NCI-H524 (cell line): ENCODE measurements at places on chromosomes 4 and X.

DNA sequence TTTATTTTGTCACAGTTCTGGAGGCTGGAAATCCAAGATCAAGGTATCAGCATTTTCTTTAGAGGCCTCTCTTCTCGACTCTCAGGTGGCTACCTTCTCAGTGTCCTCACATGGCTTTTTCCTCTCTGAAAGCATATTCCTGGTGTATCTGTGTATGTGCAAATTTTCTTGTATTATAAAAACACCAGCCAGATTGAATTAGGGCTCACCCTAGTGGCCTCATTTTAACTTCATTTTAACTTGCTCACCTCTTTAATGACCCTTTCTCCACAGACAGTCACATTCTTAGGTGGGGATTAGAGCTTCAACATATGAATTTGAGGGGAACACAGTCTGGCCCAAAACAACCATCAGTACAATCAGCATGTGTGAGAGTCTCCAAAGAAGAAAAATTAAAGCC is 542.4 kb upstream of the FAM241A start:
- DNase-seq = no peak

DNA sequence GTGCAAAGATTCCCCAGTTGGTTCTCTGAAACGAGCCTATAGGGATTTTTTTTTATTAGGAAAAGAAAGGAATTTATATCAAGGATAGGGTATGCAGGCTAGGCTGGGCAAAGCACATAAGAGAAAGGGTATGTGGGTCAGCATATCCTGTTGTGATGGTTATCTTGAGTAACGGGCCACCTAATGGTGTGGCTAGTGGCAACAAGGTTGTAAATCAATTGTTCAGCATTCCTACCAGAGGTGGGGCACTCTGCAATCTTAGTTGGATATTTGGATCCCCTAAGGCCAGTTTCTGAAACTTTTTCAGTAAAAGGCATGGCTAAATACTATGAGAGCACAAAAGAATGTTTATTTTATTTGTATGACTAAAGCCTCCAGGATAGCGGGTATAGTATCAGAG is 42.7 kb downstream of the DCAF12L1 start:
- no peak for DNase-seq

DNA sequence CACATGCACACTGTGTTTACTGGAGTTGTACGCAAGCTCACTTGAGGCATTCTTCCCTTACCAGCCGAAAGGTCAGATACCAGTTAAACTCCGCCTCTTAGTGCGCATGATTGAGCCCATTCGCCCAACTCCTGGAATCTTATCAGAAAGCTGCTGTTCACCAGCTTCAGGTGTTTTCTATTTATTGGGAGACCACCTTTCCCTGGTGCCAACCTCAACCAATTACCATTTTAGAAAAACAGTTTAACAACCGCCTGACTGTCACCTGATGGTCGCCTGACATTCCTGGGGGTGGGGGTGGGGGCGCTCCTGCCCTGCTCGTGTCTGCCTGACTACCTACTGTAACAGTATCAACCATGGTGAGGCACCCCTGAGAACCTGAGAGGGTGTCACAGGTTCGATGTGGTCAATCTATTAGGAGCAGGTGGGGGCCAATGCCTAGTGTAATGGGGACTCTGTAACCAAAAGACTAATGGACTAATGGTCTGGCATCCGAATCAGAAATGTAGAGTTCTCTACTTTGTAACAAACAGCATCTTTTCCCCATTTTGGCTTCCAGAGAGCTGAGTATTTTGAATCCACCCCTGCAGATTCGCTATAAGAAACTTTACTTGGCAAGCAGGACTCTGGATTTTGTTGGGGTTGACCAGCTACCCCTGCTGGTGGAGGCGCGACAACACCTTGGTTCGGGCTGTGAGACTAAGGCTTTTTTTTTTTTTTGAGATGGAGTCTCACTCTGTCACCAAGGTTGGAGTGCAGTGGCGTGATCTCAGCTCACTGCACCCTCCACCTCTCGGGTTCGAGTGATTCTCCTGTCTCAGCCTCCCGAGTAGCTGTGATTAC is 58.2 kb upstream of the ZNF157 start:
- peak; percentile 54 for DNase-seq

DNA sequence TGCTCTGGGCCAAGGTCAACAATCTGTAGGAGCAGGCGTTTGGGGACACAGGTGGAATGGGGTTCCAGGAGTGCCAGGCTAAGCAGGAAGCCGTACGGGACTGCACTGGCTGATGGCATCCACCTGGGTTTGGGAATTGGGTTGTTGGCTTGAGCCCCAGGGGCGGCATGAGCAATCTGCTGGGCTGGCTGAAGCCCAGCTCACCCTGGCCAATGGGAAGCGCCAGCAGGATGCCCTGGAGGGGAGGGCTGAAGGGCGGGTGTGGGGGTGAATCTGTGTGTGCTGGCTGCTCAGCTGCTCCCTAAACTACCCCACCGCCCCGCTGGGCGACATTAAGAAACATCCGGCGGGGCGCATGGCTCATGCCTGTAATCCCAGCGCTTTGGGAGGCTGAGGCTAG is 8.9 kb upstream of the RGS12 start:
- peak; percentile 37 for DNase-seq

GRCh38 chr4:170423137-170423536 is 333.4 kb upstream of the AADAT start:
- no peak for DNase-seq

DNA sequence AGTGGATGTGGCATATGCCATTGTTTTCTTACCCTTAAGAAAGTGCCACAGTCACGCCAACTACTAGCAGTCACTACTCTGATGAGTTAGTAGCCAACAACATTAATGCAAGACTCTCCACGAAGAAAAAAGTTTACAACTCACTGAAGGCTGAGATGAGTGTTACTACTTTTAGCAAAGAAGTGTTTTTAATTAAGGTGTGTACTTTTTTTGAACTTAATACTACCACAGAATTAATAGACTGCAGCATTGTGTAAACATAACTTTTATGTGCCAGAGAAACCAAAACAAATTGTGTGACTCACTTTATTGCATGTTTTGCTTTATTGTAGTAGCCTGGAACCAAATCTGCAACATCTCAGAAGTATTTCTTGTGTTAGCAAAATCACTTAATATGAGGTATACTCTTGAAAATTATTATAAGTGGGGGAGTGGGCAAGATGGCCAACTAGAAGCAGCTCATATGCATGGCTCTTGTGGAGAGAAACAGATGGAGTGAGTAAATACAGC is 2.2 kb upstream of the UGT2B4 start:
- DNase-seq = no peak

DNA sequence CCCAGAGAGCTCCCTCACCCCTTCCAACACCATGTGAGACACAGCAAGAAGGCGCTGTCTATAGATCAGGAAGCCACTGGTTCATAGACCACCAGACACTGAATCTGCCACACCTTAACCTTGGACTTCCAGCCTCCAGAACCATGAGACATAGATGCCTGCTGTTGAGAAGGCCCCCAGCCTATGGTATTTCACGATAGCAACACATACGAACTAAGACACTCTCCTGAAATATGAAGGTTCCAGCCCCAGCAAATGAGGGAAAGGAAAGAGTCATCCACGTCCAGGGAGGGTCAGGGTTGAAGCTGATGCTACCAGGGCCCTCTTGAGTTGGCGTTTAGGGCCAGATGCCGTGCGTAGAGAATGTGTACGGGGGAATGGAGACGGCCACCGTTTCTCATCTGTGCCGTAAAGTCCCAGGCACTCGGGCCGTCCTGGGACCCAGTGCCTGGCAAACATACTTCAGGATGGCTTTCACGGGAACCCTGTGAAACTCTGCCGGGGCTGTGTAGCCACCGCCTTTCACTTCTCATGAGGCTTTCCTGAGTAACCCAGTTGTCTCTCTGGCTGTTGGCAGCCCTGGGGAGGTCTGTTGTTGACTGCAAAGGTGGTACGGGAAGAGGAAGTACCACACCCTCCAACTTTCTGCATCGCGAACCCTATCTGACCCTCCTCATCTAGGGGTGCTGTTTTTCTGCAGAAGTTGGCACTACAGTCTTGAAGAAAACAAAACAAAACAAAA is 17.7 kb upstream of the P2RY8 start:
- DNase-seq = no peak

GRCh38 chrX:14228611-14229010 is 198.9 kb upstream of the GEMIN8 start:
- DNase-seq = no peak

- no peak for DNase-seq
Observed at GRCh38 chr4:53931461-53931961, 132.9 kb downstream of the CHIC2 start.

- DNase-seq = no peak
Observed at GRCh38 chrX:10750581-10750980, 130.2 kb upstream of the MID1 start.

GRCh38 chr4:137651128-137651527 is 118.8 kb upstream of the PCDH18 start:
- DNase-seq = no peak

DNA sequence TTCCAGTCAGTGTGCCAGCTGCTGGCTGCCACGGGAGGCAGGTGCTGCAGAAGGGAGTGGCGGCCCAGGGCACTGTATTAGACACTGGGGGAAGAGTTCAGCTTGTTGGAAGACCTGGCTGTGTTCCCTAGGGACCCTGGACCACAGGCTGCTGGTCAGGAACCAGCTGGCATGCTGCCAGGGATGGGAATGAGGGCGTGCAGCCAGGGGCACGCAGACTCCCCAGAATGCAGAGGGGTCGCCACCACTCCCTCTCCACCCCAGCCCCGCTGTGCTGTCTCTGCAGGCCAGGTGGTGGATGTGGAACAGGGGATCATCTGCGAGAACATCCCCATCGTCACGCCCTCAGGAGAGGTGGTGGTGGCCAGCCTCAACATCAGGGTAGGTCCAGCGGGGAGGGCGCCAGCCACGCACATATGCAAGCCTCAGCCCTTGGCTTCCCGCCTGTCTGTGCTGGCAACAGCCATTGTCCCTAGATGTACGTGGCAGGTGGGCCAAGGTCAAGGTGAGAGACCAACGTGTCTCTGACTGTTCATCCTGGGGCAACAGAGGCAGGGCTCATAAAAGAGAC is 12.3 kb downstream of the ABCD1 start:
- no peak for DNase-seq

GRCh38 chrX:132568291-132568690 is 79.5 kb upstream of the MBNL3 start:
- DNase-seq = peak; percentile 51

- no peak for DNase-seq
Observed at GRCh38 chr4:85955620-85956292, 404.1 kb downstream of the MAPK10 start.

DNA sequence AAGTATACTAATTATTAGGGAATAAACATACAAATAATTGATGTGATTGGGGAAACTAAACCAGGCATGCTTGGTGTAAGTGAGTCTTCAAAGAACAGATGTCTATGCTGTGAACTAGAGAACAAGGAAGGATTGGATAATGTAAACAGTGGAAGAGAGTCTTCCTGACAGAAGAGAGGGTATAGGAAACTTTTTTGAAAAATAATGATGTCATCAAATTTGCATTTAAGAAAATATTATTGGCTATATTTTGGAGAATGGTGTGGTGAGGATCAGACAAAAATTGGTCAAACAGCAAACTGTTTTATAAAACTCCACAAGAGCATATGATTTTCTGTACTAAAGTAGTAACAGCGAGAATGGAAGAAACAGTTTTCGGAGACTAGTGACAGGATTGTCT is 537.7 kb downstream of the TRAM1L1 start:
- no peak for DNase-seq

DNA sequence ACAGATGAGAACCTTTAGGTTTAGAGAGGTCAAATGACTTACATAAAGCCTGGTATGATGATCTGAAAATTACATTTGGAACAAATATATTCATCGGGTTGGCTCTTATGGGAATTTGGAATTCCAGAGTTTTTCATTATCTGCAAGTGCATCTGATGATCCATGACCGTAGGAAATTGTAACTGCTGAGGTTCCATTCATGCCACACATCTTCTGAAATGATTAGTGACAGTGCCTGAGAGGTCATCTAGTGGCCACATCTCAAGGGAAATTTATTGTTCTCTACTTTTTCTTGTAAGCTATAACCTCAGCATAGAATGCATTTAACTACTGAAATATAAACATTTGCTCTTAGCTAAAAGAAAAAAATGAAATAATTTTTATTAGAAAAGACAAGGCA is 105.8 kb upstream of the NWD2 start:
- no peak for DNase-seq

- no peak for DNase-seq
Observed at GRCh38 chrX:151687635-151688034, 7.6 kb upstream of the PRRG3 start.

DNA sequence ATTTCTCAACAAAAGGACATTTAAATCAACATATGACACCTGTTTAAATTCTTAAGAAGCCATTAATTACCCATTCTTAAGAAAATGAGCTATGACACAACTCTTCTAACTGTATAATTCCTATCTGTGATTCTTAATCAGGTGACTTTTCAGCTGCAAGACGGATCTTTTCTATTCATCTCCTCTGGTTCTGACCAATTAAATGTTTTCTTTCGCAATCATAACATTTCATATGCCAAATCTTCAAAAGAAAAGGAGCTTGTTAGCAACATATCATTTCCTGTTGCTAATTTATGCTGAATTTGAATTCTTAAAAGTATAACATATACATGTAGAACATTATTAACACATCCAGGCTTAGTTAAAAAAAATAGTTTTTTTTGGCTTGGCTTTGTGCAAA is 62.5 kb downstream of the SEL1L3 start:
- DNase-seq = peak; percentile 59

DNA sequence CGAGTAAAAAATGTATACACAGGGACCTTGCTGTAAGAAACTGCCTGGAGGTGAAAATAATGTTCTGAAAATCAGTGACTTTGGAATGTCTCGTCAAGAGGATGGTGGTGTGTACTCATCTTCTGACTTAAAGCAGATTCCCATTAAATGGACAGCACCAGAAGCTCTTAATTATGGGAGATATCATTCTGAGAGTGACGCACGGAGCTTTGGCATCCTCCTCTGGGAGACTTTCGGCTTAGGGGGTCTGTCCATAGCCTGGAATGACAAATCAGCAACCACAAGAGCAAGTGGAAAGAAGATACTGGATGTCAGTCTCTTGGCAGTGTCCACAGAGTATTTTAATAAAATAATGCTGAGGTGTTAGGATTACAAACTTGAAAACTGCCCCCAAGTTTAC is 129.4 kb downstream of the THOC2 start:
- no peak for DNase-seq

GRCh38 chrX:109535578-109535977 is 1.1 kb upstream of the NXT2 start:
- no peak for DNase-seq
